Breast epithelium (tissue), 4 donors: ENCODE measurements at places on chromosomes 2 and 18. TPM values are rescaled to one million over a fixed set of nuclear protein-coding genes. Genes with fewer than 3 reads are reported as not detected.

GRCh38 chr2:180985771-180986395, 5.5 kb downstream of the UBE2E3 start:
- no peak for DNase-seq

DNA sequence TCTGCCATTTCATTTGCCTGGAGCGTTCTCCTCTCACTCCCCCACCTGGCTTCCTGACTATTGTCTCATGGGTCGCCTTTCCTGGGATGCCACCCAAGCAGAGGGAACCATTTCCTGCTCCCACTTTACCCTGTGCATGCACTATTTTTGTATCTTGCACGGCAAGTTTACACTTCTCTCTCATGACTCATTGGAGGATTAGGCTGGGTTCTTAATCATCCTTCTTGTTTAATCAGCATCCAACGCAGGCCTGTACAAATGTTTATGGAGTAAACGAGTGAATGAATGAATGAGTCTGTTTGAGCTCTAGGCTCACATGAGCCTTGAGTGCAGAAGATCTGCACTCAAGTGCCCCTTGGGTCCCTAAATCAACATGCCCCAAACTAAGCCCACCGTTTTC, 3.8 kb upstream of the ARHGAP25 start:
- DNase-seq = no peak

- peak; percentile 82 for DNase-seq
Measured at GRCh38 chr18:13381944-13382365, 163.4 kb downstream of the LDLRAD4 start.

- no peak for DNase-seq
Measured at GRCh38 chr2:43319541-43319940, 93.1 kb upstream of the ZFP36L2 start.

DNA sequence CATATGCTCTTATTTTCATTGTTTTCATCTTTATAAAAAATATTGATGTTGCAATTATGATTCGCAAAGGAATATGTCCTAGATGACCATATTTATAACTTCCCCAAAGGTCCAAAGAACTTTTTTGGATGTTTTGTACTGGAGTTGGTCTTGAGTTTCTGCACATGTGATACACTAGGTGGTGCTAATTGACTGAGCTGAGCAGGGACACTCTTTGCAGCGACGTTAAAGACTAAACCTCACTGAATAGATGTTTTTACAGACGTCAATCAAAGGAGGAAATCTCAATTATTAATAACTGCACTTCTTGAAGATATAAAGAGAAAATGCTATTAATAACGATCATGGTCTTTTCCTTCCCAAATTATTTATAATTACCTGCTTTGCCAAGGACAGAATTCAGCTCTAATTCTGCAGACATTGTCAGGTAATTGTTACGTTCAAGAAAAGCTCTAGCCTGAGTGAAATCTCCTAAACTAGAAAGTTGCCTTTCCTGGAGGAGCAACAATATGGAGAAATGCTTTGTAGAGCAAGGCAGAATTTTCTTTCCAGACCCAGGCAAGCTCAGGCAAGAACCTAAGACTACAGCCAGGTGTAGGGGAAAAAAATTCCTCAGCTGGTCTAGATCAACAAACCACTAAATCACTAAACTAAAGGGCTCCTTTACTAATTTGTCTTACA, 119.3 kb upstream of the RBBP8 start:
- DNase-seq = no peak

DSC3 gene
- total RNA-seq = 54.3 TPM

GALNT13 gene
- 0.33 TPM for total RNA-seq

SH3BP4 gene
- 44.2 TPM for total RNA-seq

ALLC gene
- not detected for total RNA-seq
